ENCODE measurements at places on chromosomes 16 and 17. TPM values are rescaled to one million over a fixed set of nuclear protein-coding genes. Genes with fewer than 3 reads are reported as not detected.

KRTAP9-4 gene
- total RNA-seq = not detected

UMOD gene
- total RNA-seq = not detected

MT4 gene
- not detected for total RNA-seq

NPIPB8 gene
- total RNA-seq = not detected
